ENCODE measurements at places on chromosomes 13 and 19.

- DNase-seq: no peak
Observed at GRCh38 chr13:110914081-110914330, 863 bp downstream of the ANKRD10 start.

DNA sequence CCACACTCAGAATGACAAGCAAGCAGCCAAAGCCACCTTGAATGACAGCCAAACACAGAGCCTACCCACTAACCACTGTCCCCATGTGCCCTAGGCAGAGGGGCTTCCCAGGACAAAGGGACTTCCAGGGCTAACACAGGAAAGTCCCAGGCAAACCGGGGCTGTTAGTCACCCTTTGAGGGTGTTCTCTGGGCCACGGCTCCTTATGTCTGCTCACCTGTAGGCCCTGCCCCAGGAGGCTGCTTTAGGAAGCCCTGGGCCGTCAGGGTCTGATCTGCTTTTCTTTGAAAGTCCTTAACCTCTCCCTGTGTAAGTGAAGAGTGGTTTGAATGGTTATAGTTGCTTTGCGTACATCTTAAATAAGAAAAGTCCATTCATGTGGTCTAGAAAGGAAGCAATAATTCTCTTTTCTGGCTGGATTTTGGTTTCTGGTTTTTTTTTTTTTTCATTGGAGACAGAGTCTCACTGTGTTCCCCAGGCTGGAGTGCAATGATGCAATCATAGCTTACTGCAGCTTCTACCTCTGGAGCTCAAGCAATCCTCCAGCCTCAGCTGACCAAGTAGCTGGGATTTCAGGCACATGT is 161.4 kb downstream of the EFNB2 start:
- no peak for DNase-seq

DNA sequence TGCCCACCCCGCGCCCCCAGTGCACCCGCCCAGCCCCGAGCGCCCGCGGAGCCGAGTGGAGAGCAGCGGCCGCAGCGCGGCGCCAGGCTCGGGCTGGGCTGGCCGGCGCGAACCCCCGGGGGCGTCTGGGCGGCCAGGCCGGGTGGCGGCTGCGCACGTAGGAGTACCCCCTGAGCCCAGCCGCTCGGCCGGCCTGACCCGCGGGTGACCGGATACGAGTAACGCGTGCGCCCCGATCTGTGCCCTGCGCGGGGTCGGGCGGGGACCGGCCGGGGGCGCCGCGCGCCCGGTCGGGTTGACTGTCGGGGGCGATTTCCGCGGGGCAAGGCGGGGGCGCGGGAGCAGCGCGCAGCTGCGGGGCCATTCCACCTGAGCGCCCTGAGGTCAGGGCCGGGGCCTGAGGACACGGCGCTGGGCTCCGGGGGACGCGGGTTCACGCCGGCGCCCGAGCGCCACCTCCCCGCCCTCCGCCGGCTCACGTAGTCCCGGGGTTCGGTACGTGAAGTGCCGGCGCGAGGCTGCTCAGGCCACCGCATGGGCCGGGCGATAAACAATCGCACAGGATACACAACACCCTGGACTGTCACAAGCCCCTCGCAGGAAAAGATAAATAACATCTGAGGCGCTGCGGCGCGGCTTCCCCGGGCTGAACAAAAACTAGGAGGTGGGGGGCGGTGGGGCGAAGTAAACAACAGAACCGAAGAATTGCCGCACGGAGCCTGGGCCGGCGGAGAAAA is 37.6 kb upstream of the FLT1 start:
- DNase-seq: no peak

DNA sequence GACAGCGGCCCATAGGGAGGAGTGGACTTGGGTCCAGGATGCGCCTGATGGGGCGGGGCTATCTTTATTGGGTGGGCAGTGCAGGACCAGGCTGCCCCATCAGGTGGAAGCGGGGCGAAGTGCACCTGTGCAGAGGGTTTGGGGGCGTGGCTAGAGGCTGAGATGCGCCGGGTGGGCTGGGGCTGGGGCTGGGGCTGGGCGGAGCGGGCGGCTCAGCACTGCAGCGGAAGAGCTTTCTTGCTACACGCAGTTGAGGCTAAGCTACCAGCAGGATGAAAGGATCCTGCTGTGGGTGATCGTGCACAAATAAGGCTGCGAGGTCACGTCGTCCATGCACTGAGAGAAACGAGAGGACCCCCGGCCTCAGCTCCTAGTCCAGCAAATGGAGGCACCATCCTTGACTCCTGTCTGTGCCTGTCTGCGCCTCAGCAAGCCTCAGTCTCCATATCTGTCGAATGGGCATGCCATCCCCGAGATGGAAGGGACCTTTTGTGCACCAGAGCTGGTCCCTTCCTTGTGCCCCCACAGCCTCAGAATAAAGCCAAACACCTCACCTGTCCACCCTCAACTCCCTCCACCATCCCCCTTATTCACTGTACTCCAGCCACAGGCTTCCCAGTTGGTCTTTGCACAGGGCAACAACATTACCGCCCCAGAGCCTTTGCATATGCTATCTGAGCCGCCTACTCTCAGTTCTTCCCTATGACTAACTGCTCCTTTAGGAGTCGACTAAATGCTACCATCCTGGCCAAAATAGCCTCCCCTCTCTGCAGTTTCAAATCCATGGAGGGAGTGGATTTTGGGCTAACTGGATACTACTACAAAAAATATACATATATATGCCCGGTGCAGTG is 21.0 kb upstream of the HOMER3 start:
- DNase-seq: no peak

GRCh38 chr19:35013041-35013819 is 13.1 kb downstream of the GRAMD1A start:
- peak; percentile 30 for DNase-seq

DNA sequence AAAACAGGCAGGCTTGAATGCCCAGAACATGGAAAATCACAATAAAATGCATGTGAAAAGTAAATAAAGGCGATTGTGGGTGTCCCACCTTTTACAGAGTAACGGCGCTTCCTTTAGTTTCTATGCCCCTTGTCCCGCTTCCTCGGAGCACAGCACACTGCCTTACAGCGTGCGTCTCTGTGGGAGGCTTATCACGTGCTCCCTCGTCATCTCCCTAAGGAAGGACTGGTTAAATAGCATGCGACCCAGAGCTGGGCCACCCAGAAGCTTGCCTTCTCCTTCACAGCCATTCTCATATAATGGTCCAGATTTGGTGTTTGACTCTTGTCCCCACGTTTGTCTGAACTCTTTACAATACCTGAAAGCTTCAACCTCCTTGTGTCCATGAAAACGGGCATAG is 56.6 kb downstream of the LIG4 start:
- no peak for DNase-seq

DNA sequence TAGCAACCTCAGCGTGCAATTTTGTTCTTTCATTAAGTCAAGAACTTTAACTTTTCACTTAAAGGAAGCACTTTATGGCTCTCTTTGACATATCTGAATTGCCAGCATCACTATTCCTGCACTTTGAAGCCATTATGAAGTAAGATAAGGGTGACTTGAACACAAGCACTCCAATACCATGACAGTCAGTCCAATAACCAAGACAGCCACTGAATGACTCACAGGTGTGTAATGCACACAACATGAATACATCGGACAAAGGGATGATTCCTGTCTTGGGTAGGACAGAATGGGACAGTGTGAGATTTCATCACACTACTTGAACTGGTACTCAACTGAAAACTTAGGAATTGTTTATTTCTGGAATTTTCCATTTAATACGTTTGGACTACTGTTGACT is 233.7 kb upstream of the IPO5 start:
- no peak for DNase-seq

GRCh38 chr19:44740351-44740824 is 8.1 kb upstream of the BCL3 start:
- no peak for DNase-seq

GRCh38 chr13:32381539-32381938 is 46.4 kb downstream of the N4BP2L1 start:
- peak; percentile 59 for DNase-seq

- no peak for DNase-seq
Observed at GRCh38 chr13:72788831-72789230, 6.9 kb downstream of the PIBF1 start.

DNA sequence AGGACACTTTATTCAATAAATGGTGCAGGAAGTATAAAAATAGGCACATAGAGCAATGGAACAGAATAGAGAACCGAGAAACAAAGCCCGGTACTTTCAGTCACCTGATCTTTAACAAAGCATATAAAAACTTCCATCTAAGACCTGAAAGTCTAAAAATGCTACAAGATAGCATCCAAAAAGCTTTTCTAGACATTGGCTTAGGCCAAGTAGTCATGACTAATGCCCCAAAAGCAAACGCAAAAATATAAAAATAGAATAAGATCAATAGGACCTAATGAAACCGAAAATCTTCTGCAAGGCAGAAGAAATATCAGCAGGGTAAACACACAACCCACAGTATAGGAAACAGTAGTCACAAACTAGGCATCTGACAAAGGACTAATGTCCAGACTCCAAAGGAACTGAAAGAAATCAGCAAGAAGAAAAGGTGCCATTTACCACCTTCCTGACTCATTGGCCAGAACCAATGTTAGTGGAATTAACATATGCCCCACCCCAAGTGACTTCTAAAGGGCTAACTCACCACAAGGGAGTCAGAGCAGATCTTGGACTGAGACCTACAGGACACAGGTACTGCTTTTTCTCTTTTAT is 40.8 kb upstream of the CEACAM21 start:
- no peak for DNase-seq

- DNase-seq: no peak
Observed at GRCh38 chr19:43618921-43619261, 538 bp downstream of the ZNF428 start.

- DNase-seq: no peak
Observed at GRCh38 chr13:23496255-23496654, 62.8 kb upstream of the SACS start.

- peak; percentile 69 for DNase-seq
Observed at GRCh38 chr13:73168953-73169401, 110.2 kb downstream of the KLF5 start.

DNA sequence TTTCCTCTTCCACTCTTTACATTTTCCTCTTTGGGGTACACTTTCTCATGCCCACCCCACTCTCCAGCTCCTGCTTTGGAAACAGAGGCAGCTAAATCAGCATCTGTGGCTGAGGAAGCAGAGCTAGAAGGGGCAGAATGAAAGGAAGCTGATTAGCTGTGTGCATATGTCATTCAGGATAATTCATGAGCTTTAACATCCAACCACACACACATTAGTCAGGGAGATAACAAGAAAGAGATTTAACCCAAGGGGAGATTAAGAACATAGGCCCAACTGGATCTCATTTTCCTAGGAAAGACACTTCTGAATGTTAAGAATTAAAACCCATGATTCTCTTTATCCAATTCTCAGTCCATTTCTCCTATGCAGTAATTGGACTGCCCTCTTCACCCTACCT is 405.5 kb downstream of the TBC1D4 start:
- no peak for DNase-seq

DNA sequence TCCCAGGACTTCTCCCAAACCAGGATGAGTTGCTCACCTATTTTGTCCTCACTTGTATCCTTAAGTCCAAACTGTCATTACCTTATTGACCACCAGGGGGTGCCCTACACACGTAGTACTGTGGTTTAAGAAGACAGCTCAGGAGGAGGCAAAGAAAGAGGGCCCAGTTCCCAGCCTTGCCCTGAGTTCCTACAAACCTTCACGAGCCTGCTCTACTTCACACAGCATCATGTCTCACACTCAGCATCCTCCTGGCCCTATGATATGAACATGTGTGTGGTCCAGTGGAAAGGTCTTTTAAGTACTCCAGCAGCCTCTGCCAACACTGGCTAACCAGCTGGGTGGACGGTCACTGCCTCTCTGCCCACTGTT is 8.1 kb upstream of the ZNF784 start:
- DNase-seq: peak; percentile 94

GRCh38 chr19:14545716-14546082 is 16.3 kb downstream of the TECR start:
- DNase-seq: no peak

DNA sequence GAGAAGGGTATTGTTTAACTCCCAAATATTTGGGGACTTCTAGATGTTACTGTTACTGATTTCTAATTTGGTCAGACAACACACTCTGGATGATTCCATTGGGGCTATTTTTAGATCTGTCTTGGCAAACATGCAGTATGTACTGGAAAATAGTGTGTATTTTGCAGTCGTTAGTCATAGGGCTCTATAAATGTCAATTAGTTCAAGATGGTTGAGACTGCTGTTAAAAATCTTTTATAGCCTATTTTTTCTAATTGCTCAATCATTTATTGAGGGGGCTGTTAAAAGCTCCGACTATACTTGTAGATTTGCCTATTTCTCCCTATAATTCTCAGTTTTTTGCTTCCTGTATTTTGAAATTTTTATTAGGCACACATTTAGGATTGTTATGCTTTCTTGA is 31.4 kb downstream of the PPP5C start:
- no peak for DNase-seq

GRCh38 chr13:66429156-66429555 is 801.0 kb downstream of the PCDH9 start:
- no peak for DNase-seq

DNA sequence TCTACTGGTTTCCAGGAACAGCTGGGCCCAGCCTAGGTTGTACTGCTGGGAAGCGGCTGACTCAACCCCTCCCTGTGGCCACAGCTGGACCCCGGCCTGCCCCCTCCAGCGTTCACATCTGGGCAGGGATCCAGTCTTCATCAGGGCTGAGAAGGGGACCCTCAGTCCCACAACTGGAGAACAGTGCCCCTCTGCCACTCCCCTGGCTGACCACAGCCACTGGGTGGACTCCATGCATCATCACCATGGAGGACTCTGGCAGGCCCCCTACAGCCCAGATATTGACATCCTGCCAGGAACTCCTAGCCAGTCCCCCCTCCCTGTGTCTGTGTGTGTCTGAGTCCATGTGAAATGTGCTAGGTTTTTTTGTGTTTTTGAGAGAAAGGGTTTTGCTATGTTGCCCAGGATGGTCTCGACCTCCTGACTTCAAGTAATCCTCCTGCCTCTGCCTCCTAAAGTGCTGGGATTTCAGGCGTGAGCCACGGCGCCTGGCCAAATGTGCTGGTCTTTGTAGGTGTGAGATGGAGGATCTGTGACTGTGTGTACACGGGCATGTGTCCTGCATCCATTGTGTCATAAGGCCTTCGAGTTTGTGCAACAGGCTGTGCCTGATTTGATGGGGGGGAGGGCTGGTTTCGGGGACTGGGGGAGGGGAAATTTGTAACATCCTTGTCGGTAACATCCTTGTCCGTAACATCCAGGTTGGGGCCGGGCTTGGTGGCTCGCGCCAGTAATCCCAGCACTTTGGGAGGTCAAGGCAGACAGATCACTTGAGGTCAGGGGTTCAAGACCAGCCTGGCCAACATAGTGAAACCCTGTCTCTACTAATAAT is 4.0 kb upstream of the HOOK2 start:
- peak; percentile 30 for DNase-seq

DNA sequence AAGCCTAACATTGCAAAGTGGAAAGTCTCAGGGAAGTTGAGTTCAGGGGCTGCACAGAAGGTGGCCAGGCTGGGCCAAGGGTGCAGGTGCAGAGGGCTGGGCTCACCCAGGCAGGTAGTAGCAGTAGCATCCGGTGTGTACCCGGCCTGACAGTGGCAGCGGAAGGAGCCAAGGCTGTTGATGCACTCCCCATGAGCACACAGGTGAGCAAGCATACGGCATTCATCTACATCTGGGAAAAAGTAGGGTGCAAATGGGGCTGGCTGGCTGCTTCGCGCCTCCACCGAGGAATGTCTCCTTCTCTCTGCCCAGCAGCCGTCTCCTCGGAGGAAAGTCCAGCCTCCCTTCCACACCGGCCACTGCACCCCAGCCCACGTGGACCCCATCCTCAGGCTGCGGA is 30.6 kb downstream of the CCL25 start:
- DNase-seq: no peak

GRCh38 chr13:23953860-23954512 is 56.7 kb upstream of the C1QTNF9B start:
- DNase-seq: no peak

- peak; percentile 55 for DNase-seq
Observed at GRCh38 chr13:46288570-46289259, 77.0 kb downstream of the LRRC63 start.
